ENCODE measurements at places on chromosomes 2 and 18. TPM values are rescaled to one million over a fixed set of nuclear protein-coding genes. Genes with fewer than 3 reads are reported as not detected.

ATG9A gene
- total RNA-seq: 30.7 TPM

FSIP2 gene
- 1.7 TPM for total RNA-seq

CCDC178 gene
- not detected for total RNA-seq

CFAP65 gene
- 1.1 TPM for total RNA-seq

CDK15 gene
- 0.11 TPM for total RNA-seq

RNF144A gene
- total RNA-seq: 27.5 TPM

TEKT4 gene
- total RNA-seq: 0.33 TPM

AMER3 gene
- 9.2 TPM for total RNA-seq

DUSP11 gene
- total RNA-seq: 14.9 TPM
